ENCODE measurements at places on chromosomes 16 and 17.

GRCh38 chr16:88738151-88739084, 32.1 kb downstream of the CTU2 start:
- no peak for DNase-seq

- DNase-seq, result peak; percentile 11
Observed at GRCh38 chr17:31095236-31096105, 694 bp downstream of the NF1 start.

- no peak for DNase-seq
Observed at GRCh38 chr16:11986521-11987057, 10.1 kb downstream of the SNX29 start.

- DNase-seq, result no peak
Observed at GRCh38 chr17:9937901-9938300, 32.8 kb upstream of the RCVRN start.

DNA sequence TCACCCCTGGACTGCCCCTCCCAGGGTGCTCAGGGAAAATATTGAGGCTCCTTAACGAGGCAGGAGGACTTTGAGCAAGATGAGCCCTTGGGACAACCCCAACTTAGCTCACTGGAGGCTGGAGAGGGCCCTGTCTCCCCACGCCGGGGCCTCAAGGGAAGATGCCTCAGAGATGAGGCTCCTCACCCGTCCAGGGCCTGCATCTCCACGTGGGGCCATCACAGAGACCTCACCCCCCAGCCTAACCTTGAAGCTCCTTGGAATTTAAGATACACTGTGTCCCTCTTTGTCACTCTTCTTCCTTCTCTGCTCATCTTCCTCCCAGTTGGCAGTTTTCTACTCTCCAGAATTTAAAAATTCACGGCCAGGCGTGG, 11.2 kb downstream of the COX4I1 start:
- DNase-seq, result no peak
